ENCODE measurements at places on chromosomes 4 and X.

DNA sequence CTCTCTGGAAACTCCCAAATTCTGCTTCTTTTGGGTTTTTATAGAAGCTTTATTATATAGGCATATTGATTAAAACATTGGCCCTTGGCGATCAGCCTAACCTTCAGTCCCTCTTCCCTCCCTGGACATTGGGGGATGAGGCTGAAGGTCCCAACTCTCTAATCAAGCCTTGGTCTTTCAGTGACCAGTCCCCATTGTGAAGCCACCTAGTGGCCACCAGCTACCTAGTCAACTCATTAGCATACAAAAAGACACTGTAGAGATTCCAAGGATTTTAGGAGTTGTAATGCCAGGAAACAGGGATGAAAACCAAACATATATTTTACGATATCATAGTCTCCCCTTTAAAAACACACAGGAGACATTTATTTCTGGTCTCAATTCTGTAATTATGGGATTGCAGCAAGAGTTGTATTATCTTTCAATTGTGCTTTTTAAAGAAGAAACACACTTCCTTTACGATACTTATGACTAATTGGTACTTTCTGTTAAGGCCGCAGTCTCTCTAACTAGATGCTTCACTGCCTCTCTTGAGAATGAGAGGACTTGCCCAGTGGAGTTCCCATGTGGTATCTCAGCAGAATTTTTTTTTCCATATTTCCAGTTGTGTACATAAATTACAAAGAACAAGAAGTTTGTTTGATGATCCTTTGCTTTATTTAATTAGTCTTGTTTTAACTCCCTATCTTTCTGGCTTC is 58.2 kb downstream of the WDR17 start:
- DNase-seq = no peak

DNA sequence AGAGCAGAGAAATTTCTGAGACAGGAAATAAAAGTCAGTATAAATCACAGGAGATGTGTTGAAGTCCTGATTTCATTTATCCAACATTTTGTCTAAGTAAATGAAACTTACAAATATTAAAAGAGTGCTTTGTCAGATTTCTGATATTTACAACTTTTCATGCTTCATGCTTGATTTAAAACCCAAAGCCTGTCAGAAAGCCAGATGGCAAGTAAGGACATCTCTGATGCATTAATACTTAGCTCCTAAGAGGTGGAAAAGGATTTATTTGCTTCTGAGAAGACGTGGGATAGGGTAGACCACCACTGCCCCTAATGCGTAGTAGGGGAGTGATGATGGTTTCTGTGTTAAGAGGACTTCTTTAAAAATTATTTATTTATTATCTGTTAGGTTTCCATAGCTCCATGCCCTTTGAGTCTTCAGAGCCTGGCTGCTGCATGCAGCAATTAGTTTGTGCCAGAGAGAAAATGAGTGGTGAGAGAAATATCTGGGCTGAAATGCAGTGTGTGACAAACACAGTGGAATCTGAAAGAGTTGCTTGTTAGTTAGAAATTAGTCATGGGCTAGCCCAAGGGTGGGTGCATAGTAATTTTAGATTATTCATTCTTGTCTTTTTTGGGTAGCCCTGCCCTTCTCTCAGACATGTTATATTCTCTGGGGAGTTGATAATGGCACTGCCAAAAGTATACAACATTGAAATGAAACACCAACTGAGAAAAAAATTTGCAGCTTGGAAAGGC is 333.8 kb downstream of the C4orf33 start:
- no peak for DNase-seq

GRCh38 chr4:53638919-53639318 is 47.6 kb upstream of the LNX1 start:
- no peak for DNase-seq

DNA sequence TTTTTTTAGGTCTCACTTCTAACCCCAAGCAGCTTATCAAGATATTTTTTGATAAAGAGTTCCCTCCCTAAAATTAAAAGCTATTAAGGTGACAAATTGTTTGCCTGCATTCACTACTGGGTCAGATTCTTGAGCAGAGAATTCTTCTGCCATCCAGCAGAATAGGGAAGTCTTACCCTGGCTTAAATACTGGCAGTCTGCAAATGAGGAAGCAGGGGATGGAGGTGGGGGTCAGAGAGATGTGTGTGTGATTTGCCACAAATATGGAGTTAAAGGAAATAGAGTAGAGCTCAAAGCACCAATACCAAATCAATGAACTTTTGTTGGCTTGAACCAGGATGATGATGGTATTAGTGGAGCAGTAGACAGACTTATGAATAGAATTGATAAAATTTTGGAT is 122.2 kb downstream of the ANXA5 start:
- DNase-seq = no peak

GRCh38 chr4:34733185-34733941 is 1511.0 kb downstream of the ARAP2 start:
- DNase-seq = no peak

- DNase-seq = no peak
Measured at GRCh38 chr4:128525992-128526630, 238.5 kb upstream of the PGRMC2 start.

- DNase-seq = no peak
Measured at GRCh38 chr4:88737307-88737941, 39.8 kb upstream of the NAP1L5 start.

DNA sequence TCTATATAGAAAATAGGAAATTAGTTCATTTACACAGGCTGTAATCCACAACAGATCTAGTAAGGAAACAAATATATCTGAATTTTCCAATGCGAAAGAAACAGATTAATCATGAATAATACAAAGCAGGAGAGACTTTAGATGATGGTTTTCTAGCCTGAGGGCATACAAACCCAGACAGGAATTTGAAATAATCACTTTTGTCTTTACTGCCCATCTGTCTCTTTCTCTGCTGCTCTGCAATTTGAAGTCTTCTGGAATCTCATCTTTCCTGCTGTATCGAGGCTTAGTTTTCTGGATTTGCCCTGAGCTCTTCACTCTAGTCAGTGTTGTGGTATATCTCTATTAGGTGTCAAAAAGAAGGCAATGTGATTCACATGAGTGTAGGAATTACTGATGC is 711.8 kb upstream of the FAM241A start:
- DNase-seq = no peak

DNA sequence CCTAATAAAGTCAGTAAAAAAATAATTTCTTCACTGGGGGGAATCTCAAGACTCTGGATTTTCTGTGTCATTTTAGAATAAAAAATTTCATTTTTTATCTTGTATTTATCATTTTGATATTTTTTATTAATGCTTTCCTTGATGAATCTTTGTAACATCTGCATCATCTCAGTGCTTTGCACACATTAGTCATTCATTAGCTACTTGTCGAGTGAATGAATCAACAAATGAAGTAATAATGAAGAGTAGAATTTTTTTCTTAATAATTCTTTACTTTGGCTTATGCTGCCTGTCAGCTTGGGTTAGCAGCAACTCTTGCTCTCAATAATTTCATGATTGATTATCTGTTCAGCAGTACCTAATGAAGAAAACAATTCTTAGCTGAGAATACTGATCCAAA is 530.8 kb downstream of the GRXCR1 start:
- DNase-seq = no peak

All from stimulated activated CD8-positive, alpha-beta memory T cell treated with anti-CD3 and anti-CD28 coated beads, Interleukin-7, amount 100 ng/mL, for 48 hours (primary cell).